ENCODE measurements at places on chromosomes 2 and 18.

GRCh38 chr2:97935719-97936161 lies 60.0 kb downstream of the TMEM131 start:
- no peak for DNase-seq

- no peak for DNase-seq
Measured at GRCh38 chr2:207048416-207048815, 109.1 kb downstream of the CPO start.

DNA sequence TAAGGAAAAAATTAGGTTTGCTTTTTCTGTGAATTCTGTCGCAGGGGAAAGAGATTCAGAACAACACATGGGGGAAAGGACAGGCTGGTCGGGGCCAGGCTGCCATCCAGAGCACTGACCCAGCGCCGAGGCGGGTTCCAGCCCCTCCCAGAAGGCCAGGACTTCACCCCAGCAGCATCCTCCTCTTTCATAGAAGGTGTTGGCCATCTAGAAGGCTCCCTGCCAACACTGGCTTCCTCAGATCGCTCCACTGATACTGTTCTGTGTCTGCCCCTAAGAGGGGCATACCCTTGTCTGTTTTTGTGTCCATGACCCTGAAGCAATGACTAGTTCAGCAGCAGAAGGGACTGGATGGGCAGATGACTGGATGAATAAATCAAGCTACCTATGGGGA lies 144.5 kb downstream of the HDAC4 start:
- DNase-seq, result no peak

- no peak for DNase-seq
Measured at GRCh38 chr2:193518041-193518817, 1323.5 kb upstream of the TMEFF2 start.

- DNase-seq, result no peak
Measured at GRCh38 chr2:121187351-121187981, 97.5 kb downstream of the TFCP2L1 start.

DNA sequence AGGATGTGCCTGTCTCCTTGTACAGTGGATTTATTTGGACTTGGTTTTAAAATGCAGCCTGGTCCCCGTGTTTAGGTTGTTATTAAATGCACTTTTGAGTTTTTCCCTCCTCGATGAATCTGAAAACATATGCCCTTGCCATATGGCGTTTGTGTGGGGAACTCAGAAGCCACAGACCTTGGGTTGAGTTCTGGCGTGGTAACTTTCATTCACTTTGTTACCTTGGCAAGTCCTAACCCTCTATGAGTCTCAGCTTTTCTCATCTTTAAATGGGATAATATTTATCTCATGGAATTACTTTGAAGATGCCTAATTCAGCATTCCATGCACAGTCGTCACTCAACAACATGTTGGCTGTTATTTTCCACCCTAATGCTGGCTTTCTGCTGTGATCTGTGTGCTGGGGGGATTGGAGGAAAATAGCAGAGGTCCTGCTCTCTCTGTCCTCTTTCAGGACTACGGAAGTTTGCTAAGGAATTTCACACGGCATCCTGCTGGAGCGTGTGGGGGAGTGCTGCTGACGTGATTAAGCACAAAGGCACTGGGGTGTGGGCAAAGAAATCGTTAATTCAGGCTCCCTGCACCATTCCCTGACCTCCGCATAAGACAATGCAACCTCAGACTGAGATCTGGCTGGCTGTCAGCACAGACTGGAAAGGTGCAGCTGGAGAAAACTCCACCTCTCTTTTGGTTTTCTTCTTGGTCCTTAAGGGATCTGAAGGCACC lies 61.7 kb downstream of the LDLRAD4 start:
- DNase-seq, result no peak

DNA sequence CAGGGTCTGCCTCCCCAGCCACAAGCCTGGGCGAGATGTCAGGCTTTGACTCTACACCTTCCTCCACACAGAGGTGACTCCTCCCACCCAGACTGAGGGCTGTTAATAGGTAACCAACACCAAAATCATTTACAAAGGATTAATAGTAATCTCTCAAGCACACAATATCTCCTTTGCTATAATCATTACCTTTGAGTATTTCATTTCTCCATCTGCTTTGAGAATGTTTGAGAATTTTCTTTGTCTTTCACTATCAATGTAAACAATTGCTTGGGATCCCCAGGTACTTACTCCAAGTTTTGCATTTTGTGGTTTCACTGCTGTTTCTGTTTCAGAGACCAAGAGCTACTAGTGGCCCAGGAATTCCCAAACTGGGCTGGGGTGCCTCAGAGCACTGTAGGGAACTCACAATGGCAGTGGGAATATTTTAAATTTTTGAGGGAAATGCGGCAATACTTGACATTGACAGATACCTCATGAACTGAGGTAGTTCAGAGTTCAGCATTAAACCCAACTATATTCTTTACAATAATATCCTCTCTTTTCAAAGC lies 166.4 kb upstream of the MGAT5 start:
- DNase-seq, result no peak

- no peak for DNase-seq
Measured at GRCh38 chr2:172909454-172909853, 166.2 kb upstream of the MAP3K20 start.

DNA sequence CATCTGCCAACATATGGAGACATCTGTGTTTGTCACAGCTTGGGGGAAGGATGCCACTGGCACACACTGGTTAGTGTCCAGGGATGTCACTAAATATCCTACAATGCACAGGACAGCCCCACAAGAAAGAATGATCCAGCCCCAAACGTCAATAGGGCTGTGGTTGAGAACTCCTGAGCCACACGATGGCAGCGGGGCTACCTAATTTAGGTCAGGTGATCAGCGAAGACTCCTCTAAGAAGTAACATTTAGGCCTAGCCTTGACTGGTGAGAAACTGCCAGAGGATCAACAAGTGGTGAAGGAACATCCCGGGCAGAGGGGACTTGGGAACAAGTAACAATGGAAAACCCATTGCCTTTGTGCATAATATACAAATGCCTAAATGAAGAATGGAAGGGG lies 5.0 kb upstream of the TGIF1 start:
- DNase-seq, result no peak

DNA sequence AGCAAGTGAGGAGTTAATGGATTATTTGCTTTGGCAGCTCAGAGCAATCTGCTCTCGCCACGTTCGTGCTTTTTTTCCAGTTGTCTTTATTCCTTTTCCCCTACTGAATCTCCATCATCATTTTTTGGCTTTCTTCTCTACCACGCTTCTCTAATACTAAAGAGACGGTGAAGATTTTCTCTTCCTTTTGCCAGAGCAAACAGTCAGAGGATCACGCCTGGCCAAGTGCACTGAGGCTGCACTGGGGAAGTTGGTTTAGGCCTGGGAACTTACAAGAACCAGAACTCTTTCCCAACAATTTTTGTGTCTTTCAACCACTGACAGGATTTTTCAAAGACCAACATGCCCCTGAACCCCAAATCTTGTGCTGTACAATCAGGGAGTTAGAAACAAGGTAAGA lies 172.3 kb downstream of the PID1 start:
- DNase-seq, result no peak

GRCh38 chr2:7169593-7169992 lies 252.4 kb downstream of the RNF144A start:
- no peak for DNase-seq

DNA sequence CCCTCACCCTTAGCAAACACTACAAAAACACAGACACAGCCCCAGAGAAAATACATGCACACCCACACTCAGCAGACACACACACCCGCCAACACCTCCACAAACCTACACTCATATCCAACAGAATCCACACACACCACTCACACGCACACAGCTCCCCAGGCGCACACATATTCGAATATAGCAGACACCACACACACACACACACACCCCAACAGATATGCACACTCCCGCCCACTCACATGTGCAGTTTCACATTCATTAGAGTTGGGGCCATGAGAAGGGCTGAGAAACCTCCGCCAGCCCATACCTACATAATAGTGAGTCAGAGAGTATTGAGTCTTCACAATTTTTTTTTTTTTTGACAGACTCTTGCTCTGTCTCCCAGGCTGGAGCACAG lies 29.4 kb upstream of the NOTO start:
- DNase-seq, result no peak

GRCh38 chr2:65057391-65058052 lies 1.3 kb downstream of the CEP68 start:
- no peak for DNase-seq

GRCh38 chr2:29516767-29517166 lies 401.6 kb downstream of the CLIP4 start:
- DNase-seq, result no peak

GRCh38 chr2:49794396-49794795 lies 640.1 kb upstream of the FSHR start:
- DNase-seq, result no peak

DNA sequence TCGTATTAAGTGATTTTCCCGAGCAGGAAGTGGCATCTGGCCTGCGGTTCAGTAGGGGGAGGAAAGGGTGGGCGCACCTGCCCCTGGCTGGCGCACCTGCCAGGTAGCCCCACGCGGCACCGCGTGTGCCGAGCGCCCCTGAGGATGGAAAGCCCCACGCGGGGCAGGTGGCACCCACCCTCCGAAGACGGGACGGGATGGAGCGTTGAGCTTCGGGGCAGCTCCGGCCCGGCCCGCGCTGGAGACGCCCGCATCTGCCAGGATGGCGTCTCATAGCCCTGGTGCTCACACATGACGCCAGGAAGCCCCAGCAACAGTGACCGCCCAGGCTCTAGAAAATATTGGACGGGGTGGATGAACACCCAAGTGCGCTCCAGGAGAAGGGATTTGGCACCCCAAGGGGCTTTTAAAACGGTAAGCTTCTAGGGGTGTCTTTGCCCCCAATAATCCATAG lies 2.5 kb upstream of the NFATC1 start:
- DNase-seq, result no peak

DNA sequence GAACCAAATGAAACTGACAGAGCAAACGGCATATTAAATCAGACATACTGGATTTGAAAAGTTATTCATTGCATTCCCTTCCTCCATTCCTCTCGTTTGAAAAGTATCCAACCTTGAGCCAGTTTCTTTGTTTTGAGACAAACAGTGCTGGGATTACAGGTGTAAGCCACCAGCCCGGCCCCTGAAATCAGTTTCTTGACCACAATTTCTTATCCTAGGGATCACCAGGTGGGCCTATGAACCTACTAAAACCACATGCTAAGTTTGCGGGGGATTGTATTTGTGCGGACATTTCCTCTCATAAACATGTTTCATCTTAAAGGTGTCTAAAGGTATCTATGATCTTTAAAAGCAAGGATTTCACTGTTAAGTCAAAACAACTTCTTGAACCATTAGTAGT lies 11.6 kb downstream of the PTPN2 start:
- DNase-seq, result no peak

DNA sequence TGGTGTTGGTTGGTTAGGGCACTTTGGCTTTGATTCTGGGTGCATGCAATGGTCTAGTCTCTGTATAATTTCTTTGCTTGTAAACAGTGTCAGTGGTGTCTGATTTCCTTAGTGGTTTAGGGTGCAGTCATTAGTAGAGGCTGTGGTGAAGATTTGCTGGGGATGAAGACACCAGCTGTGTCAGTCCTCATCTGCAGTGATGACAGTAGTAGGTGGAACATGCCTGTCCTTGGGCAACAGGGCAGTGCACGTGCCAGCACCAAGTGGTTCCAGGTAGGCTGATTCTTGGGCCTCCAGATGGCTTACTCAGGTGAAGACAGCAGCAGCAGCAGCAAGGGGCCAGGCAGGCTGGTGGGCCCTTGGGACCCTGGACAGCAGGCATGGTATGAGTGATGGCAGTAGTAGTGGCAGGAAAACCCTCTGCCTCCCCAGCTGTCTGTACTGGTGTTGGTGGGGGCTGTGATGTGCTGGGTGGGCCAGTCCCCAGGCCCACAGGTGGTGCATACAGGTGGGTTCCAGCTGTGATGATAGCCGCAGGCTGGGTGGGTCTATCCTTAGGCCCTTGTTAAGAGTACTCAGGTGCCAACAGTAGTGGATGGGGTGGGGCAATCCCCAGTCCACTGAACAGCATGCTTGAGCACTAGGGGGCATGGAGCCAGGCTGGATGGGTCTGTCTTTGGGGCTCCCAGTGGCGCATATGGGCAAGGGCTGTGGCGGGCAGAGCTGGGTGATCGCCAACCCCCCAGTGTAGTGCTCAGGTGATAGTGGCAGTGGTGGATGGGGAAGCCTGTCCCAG lies 140.7 kb upstream of the THUMPD2 start:
- no peak for DNase-seq

GRCh38 chr2:114800371-114800770 lies 357.9 kb downstream of the DPP10 start:
- no peak for DNase-seq

GRCh38 chr2:40915651-40916050 lies 463.8 kb upstream of the SLC8A1 start:
- no peak for DNase-seq

GRCh38 chr18:14943486-14943885 lies 195.5 kb downstream of the ANKRD30B start:
- DNase-seq, result no peak

GRCh38 chr2:172048508-172049503 lies 36.5 kb upstream of the DLX1 start:
- no peak for DNase-seq

DNA sequence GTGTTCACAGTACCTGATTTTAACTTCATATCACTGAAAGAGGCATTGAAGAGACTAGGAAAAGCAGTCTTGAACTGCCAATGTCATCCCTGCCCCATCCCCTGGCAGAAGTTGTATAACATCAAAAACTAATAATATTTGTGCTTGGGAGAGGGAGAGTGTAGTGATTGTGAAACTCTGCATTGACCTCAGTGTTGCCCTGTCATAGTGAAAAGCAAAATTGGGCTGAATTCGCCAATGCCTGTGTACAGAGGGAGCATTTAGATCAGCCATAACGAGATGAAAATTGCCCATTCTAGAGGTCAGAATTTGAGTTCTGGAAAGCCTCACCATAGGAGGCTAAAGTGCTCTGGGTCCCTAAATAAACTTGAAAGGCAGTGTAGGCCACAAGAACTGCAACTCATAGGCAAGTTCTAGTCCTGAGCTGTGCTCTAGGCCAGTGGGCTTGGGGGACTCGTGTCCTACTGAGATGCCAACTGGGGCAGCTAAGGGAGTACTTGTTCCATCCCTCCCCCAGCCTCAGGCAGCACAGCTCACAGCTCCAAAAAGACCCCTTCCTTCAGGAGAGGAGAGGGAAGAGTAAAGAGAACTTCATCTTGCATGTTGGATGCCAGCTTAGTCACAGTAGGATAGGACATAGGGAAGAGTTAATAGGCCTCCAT lies 855.6 kb downstream of the TSN start:
- DNase-seq, result no peak

GRCh38 chr2:51723691-51724090 lies 691.8 kb upstream of the NRXN1 start:
- DNase-seq, result no peak

DNA sequence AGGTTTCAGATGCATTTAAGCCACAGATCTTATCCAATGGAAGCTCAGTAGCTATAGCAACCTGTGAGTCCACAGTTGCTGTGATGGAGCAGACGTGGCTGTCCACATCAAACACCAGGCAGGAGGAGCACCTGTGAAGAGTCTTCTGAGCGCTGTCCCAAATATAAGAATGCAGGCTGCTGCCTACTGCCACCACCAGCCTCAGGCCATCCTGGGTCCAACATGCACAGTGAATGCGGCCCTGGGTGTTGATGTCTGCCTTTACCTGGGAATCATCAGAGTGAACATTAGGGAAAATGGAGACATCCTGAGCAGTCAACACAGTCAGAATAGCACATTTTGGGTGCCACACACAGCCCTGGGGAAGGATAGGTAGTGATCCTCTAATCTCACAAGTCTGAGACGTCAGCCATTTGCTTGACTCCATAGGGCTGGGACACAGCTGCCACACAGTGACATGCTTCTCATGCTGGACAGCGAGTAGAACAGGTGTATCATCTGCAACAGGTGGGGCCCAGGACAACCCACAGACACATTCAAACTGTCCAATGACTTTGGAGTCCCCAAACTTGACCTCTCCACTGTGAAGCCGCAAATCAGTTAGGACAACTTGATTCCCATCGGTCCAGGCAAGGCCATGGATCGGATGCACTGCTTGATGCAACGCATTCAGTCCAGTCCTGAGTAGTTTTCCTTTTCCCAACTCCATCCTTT lies 8.2 kb downstream of the WDCP start:
- no peak for DNase-seq

Data from C1 segment of cervical spinal cord (tissue), 14 donors.